ENCODE measurements at places on chromosomes 11 and 22.

DNA sequence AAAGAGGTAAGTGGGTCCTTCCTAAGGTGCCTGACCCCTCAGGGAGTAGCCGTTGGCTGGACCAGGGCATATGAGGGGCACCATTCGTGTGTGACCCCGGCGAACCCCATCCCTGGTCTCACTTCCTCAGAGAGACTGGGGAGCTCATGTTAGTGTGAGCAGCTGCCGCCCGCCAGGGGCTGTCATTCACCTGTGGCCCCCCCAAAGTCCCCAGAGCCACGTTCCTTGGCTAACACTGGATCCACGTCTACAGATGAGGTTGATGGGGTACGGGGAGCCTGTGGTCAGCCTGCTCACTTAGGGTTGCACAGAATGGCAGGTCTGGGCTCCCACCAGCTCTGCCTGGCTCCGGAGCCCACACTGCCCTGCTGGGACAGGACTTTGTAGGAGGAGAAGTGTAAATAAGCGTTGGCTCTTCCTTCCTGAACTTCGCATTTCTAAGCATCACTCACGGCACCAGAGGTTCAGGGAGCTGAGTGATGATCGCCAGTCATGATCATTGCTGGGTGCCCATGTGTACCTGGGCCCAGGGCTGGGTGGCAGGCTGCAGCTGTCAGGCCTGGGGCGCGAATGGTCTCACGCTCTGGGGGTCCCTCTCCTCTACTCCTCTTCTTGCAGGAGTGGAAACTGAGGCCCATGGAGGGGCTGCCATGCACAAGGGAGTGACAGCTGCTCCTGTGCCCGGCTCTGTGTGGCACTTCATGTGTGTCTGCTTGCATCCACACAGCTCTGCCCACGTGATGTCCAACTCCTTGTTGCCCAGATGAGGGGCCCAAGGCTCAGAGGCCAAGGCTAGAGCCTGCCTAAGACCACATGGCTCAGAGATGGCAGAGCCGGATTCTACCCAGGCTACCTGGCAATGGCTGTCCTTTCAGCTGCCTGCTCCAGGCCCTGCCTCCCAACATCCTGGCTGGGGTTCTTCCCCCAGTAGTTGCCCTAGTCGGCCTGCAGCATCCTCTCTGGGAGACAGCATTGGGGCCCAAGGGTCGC is 11.1 kb downstream of the TTC38 start:
- no peak for DNase-seq

DNA sequence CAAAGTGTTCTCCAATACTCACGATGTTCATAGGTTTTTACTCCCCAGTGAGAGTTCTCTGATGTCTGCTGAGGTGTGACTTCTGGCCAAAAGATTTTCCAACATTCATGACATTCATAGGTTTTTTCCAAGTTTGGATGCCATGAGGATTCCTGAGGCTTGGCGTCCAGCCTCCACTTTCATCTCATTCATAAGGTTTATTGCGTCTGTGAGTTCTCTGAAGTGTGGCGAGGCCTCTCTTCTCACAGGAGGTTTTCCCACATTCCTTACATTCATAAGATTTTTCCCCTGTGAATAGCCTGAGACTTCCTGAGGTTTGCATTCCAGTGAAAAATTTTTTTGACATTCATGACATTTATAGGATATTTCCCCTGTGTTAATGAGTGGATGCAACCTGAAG is 1014.1 kb downstream of the LRRC4C start:
- DNase-seq, result no peak

GRCh38 chr11:117712530-117712929 is 84.5 kb downstream of the DSCAML1 start:
- DNase-seq, result no peak

DNA sequence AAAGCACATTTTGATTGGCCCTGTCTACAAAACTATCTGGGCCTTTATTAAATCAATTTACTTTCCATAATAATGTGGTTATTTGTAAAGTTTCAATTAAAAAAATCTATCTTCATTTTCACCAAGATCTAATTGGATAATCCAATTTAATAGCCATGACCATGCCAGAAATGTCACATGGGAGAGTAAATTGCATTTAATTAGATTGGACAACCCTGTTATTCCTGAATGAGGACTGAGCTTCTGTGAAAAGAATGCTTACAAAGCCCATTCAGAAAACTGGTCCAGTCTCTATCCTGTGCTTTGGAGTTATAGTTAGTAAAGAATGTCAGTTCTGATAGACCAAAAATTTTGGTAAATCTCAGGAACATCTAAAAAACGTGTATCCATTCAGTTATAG is 541.9 kb upstream of the ANO5 start:
- no peak for DNase-seq

GRCh38 chr11:9132203-9132878 is 40.9 kb upstream of the SCUBE2 start:
- DNase-seq, result no peak

GRCh38 chr11:118081241-118081958 is 4.5 kb downstream of the TMPRSS4 start:
- DNase-seq, result no peak

GRCh38 chr22:31363885-31364465 is 17.8 kb upstream of the PATZ1 start:
- no peak for DNase-seq

DNA sequence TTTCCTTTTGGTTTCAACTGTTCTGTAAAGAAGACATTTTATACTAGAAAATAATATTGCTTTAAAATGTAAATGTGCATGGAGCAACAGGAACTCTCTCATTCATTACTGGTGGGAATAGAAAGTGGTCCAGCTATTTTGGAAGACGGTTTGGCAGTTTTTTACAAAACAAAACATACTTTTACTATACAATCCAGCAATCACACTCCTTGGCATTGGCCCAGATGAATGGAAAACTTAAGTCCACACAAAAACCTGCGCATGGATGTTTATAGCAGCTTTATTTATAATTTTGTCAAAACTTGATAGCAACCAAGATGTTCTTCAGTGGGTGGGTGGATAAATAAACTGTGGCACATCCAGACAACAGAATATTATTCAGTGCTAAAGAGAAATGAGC is 49.9 kb upstream of the SEPTIN5 start:
- no peak for DNase-seq

DNA sequence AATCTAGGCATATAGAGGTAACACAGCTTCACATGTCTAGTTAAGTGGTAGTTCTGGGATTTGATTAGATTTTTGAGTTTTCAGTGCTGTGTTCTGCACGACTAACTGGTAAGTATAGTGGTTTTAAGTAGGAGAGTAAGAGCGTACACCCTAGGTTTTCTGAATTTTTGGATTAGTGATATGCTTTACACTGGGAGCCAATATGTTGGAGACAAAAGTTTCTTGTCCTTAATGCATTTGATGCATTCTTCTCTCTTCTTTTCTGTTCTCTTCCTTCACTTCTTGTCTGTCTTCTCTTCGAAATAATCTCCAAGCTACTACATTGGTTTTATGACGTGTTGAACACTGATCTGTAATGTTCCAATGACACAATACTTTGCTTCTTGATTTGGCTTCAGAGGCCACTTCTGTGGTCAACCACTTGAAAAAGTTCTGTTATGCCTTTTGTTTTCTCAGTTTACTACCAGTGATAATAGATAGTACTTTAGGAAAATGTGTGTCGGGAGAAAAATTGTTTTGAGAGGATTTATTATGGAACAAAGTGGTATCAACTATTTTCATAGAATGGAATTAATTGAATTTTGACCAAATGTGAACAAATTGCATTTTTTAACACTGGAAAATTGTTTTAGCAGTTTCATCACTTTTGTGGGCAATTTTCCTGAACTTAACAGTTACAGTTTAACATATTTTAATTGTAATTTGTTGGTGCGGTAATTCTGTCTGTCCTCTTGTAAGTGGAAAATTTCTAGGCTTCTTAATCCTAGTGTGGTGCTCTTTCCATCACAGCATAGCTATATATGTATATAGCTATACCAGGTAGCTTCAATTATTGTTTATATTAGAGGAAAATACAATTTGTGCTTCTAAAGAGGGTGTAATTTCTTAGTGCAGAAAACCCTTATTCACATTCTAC is 2.6 kb downstream of the PDE3B start:
- peak; percentile 45 for DNase-seq

GRCh38 chr11:2380807-2381350 is 3.8 kb downstream of the CD81 start:
- DNase-seq, result peak; percentile 24

DNA sequence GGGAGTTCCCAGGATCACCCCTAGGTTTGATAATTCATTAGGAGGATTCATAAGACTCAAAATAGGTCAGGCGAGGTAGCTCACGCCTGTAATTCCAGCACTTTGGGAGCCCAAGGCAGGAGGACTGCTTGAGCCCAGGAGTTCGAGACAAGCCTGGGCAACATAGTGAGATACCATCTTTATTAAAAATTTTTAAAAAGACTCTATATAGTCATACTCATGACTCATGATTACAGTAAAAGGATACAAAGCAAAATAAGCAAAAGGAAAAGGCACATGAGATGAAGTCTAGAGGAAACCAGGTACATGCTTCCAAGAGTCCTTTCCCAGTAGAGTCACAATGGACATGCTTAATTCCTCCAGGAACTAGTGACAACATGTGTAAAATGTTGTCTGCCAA is 13.9 kb upstream of the PTS start:
- DNase-seq, result no peak

GRCh38 chr22:32652645-32653270 is 148.7 kb upstream of the TIMP3 start:
- DNase-seq, result no peak

DNA sequence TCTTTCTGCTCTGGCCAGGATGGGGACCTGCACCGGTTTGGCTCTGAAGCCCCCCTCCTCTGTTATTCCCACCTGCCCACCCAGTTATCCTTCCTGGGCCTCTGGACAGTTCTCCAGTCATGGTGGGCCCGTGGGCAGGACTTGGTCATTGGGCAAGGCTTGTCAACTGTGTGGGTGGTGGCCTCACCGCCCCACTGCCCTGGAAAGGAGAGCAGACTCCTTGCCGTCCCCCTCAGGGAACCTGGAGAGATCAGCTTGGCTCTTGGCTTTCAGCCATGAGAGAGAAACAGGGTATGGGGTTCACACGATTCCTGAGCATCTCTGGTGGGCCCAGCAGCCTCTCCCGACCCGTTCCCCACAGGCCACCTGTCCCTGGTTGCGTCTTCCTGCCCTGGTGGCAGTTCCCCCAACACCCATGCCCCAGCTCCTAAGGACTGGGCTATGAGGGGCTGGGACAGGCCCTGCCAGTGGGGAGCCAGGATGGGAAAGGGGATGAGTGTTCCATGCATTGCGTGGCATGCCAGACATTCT is 92.3 kb downstream of the MORC2 start:
- no peak for DNase-seq

GRCh38 chr11:68148071-68148805 is 27.1 kb upstream of the CHKA start:
- DNase-seq, result no peak

- DNase-seq, result peak; percentile 14
Measured at GRCh38 chr11:126112547-126112946, 49.9 kb upstream of the CDON start.

DNA sequence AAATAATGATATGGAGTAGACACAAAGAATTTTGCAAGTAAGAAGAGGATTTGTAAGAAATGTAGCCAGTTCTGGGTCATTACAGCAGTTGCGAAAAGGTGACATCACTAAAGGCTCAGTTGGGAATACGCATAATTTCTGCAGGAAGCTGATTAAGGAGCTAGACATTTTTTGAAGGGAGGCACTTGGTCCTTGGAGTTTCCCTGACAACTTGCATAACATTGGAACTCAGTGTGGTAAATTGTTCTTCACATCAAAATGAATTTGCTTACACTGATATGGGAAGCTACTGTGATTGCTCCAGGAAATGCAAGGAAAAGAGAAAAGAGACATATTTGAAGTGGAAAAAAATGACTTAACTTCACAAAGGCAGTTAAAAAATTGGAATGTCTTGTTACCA is 626.1 kb downstream of the NELL1 start:
- DNase-seq, result no peak

- no peak for DNase-seq
Measured at GRCh38 chr22:44431256-44431655, 66.8 kb downstream of the RTL6 start.

DNA sequence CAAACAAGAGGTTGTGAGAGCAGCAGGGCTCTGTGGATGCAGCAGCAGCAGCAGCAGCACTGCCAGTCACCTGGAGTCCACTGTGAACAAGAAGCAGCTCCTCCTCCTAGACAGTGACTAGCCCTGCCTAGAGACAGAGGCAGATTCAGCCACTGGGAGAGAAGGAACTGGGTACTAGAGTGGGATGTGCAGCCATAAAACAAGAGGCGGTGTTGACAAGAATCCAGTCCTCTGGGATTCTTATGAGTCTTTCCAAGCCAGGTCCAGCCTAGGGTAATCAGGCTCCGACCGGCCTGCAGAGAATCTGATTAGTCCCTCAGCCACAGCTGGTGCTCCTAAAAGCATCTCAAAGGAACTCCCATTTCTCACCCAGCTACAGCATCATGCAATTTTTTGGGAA is 83.9 kb upstream of the USP47 start:
- no peak for DNase-seq

DNA sequence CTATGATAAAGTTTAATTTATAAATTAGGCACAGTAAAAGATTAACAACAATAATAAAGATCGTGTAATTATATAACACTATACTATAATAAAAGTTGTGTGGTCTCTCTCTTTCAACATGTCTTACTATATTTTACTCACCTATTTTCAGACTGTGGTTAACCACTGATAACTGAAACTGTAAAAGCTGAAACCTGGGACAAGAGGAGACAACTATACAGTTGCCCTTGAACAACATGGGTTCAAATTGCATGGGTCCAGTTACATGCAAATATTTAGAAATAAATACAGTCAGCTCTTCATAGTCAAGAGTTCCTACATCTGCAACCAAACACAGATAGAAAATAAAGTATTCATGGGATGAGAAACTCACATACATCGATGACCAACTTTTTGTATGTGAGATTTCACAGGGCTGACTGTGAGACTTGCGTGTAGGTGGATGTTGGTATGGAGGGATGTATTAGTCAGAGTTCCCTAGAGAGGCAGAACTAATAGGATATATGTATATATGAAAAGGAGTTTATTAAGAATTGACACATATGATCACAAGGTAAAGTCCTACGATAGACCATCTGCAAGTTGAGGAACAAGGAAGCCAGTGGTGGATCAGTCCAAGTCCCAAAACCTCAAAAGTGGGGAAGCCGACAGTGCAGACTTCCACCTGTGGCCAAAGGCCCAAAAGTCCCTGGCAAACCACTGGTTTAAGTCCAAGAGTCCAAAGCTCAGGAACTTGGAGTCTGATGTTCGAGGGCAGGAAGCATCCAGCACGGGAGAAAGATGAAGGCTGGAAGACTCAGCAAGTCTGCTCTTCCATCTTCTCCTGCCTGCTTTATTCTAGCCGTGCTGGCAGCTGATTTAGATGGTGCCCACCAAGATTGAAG is 359.5 kb downstream of the INSC start:
- no peak for DNase-seq
